Caco-2 (cell line): ENCODE measurements at places on chromosomes 7 and 10.

- no peak for DNase-seq
These were observed 28.8 kb downstream of the TMEM120A start for GRCh38 chr7:75965617-75966016.

- DNase-seq: no peak
These were observed 189.6 kb downstream of the DNAJC1 start for GRCh38 chr10:21813946-21814345.

DNA sequence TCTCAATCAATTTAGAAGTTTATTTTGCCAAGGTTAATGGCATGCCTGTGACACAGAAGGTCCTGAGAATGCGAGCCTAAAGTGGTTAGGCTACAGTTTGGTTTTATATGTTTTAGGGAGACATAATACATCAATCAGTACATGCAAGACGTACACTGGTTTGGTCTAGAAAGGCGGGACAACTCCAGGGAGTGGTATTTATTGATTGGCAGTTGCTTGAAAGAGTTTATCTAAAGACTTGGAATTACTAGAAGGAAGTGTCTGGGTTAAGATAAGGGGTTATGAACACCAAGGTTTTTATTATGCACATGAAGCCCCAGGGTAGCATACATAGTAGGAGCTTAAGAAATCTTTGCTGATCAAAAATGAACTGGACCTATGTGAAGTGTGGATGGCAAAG is 21.5 kb downstream of the NPVF start:
- no peak for DNase-seq

DNA sequence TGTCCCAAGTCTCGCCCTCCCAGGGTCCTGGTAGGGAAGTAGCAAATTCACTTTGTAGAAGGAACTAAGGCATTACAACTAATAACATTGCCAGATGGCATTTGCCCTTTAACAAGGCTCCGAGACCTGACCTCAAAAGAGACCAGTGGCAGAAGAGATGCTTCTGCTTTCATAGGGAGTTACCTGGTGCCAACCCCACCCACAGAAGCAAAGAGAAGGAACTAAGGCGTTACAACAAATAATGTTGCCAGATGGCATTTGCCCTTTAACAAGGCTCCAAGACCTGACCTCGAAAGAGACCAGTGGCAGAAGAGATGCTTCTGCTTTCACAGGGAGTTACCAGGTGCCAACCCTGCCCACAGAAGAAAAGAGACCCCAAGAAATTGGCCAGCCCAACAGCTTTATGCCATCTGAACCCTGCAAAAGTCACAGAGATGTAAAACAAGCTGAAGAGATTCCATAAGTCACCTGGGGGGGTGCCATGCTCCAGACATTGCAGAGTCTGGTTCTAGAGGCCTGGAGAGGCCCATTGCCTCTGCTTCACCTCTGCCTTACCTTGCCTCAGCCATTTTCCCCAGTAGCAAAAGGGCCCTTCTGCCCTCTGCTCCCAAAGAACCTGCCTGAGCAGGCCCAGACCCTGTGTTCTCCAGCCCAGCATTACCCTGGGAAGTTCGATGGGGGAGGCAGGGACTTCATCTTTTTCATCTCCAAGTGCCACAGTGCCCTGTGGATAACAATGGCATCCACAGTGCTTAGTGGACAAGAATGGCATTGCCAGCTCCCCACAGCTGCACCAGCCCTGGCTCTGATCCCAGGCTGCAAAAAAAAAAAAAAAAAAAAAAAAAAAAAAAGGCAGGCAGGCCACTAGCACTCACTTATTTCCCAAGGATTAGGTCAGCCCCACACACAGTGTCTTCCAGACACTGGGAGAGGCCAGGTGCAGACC is 179.5 kb upstream of the PLXNA4 start:
- no peak for DNase-seq

GRCh38 chr10:98295401-98295811 is 27.4 kb upstream of the LOXL4 start:
- DNase-seq: no peak

DNA sequence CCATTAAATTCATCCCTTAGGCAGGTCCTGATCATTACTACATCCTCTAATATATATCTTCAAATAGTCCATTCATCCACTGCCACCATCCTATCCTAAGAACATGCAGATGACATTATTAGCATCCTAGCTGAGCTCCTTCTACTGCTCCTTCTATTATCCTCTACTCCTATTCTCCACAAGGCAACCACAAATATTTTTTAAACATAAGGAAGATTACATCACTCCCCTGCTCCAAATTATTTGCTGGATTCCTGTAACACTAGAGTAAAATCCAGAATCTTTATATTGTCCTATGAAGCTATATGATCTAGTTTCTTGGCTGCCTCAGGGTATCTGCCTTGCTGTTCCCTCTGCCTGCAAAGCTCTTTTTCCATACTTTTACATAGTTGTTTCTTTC is 176.3 kb upstream of the SLC26A5 start:
- DNase-seq: no peak

DNA sequence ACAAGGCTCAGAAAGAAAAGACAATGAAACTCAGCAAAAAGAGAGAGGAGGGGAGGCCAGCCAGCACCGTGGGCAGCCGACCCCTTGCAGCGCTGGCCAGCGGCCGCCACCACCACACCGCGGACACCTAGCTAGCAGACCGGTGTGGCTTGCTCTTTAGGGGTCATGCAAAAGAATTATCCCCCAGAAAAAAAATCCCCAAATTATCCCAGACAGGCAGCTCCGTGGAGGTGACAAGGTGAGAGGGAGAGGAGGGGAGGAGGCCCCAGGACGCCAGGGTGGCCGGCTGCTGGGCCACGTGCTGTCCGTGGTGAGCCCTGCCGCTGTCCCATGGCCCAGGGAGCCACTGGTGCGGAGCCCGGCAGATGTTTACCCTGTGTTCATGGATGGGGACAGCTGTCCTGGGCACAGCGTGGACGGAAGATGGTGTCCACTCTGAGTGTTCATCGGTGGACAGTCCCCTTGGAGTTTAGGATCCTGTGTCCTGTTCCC is 16.5 kb downstream of the YKT6 start:
- DNase-seq: peak; percentile 11

- peak; percentile 37 for DNase-seq
These were observed 18.2 kb downstream of the CYP17A1 start for GRCh38 chr10:102819054-102819453.

GRCh38 chr7:7318601-7319000 is 136.3 kb downstream of the C1GALT1 start:
- DNase-seq: no peak

GRCh38 chr7:66315192-66315591 is 110.1 kb downstream of the TPST1 start:
- DNase-seq: no peak

- no peak for DNase-seq
These were observed 199.0 kb upstream of the GRB10 start for GRCh38 chr7:50981743-50982142.

DNA sequence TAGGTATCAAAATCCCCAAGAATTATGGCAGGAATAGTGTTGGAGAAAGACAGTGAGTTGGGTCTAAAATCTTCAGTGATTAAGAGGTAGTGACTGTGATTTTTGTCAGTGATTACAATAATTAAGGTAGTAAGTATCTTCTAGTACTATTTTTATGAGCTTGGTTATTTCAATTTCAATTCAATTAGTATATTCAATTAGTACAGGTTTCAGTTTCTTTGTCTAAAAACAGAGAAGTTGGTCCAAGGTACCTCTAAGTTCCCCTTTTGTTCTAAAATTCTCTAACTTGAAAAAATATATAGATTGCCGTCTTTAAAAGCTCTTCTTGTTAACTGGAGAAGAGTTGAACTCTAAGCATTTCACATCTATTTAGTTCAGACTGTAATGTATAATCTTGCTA is 82.9 kb downstream of the OTUD1 start:
- DNase-seq: no peak

GRCh38 chr10:2128991-2129390 is 391.7 kb upstream of the ADARB2 start:
- DNase-seq: no peak

DNA sequence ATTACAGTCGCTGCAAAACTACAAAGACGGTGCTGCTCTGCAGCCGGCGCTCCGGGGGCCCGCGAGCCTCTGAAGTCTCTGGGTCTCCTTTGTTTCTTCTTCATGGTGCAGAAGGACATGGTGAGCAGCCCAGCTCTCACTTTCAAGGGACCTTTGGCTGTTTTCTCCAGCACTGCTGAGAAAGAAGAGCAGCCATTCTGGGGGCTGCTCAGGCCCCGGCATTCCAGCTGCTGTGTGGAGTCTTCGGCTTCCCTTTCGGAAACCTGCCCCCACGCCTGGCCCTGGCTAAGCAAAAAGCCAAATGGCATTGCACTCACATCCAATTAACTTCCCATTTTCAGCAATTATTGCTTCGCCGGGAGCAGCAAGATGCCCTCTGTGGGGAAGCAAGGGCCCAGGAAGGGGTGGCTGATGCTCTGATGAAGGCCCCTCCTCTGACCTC is 555.7 kb downstream of the PTPRN2 start:
- no peak for DNase-seq

GRCh38 chr7:112067632-112068540 is 138.3 kb downstream of the DOCK4 start:
- DNase-seq: no peak

GRCh38 chr10:85983051-85983450 is 383.5 kb downstream of the GRID1 start:
- DNase-seq: no peak

- DNase-seq: no peak
These were observed 396.2 kb upstream of the IGFBP3 start for GRCh38 chr7:46317256-46317655.

DNA sequence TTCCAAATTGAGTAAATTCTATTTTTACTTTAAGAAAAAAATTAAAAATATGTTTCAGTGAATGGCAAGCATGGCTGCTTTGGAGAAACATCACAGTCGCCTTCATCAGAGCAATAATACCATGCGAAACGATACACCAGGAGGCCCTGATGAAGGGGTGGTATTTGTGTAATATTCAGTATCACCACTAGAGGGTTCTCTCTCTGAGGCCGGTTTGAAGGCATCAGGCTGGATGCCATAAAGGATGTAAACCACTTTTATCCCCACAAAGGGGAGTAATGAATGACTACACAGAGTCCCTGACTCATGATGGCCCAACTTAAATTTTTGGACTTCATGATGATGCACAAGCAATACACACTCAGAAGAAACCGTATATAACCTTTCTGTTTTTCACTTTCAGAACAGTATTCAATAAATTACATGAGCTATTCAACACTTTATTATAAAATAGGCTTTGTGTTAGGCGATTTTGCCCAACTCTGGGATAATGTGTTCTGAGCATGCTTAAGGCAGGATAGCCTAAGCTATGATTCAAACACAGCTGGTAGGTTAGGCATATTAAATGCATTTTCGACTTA is 95.5 kb downstream of the PPP1R17 start:
- no peak for DNase-seq

DNA sequence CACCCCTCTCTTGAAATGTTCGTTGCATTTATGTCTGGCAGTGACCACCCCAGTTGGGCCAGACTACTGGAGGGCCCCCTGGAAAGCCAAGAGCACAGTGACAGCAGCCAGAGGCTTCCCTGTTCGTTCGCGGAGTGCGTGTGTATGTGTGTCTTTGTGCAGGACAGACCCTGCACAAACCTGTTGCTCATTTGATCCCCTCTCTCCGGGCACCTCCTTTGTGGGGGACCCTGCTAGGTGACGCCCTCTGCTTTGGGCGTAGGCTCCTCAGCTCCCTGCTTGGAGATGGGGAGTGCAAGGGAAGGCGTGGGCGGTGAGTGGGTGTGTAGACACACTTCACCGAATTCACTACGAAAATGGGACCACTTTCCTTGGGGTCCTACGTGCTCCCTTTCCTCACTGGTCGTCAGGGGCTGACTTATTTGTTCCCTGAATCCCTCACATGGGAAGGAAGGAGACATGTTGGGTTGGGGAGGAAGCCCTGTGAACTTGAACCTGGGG is 38.7 kb downstream of the AGAP3 start:
- no peak for DNase-seq

GRCh38 chr10:24821986-24822385 is 98.3 kb upstream of the ARHGAP21 start:
- no peak for DNase-seq

DNA sequence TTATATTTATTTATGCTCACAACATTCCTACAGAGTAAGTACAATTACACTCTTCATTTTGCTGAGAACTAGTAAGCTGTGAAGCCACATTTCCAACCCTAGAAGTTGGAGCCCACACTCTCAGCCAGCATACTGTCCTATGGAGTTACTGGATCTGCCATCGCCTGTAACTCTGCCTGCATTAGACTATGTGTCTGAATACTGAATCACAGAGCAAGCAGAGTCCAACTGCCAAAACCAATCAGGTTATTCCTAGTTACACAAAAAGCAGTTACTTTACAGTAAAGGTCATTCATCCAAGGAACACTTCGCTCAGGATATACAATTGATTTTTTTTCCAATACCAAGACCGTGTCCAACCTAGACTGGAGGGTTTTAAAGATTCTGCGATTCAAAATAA is 21.5 kb downstream of the CTAGE6 start:
- DNase-seq: no peak

DNA sequence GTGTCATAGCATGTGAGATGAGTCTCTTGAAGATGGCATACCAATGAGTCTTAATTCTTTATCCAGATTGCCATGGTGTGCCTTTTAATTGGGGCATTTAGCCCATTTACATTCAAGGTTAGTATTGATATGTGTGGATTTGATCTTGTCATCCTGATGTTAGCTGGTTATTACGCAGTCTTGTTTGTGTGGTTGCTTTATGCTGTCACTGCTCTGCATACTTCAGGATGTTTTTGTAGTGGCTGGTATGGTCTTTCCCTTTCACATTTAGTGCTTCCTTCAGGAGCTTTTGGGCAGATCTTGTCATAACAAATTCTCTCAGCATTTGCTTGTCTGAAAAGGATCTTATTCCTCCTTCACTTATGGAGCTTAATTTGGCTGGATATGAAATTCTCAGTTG is 16.5 kb downstream of the FAM25A start:
- DNase-seq: no peak

DNA sequence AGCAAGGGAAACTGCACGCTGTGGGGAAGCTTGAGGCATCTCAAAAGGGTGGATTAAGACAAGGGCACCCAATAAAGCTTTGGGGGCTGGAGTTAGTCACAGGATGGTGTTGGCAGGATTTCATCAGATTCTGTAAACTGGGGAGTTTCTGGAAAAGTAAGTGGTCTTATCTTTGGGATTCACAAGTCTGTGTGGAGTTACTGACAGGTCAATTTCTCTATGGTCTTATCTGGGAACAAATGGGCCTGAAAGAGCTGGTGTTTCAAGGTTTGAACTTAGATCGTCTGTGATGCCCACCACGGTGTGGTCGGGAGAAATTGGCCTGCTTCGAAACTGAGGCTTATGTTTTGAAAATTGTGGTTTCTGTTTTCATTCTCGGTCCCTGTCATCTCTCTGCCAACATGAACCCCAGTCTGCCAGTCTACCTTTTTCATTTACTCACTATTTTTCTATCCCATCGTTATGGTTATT is 23.8 kb upstream of the AOAH start:
- no peak for DNase-seq

GRCh38 chr7:25720427-25720826 is 431.6 kb upstream of the NFE2L3 start:
- DNase-seq: no peak

DNA sequence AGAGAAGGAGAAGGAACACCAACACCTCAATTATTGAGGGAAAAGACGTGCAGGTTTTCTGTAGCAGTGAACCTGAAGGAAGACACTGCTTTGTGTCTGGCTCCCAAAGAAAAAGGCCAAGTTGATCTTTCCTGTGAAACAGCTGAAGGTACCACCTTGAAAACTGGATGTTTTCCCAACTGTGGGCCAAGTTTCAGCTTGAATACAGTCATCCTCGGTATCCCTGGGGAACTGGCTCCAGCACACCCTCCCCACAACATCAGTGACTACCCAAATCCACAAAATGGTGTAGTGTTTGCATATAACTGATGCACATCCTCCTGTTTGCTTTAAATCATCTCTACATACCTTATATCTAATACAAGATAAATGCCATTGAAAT is 297.0 kb upstream of the PITRM1 start:
- no peak for DNase-seq

GRCh38 chr7:1520539-1521234 is 9.8 kb upstream of the MAFK start:
- peak; percentile 80 for DNase-seq
